ENCODE measurements at places on chromosomes 2 and 18. TPM values are rescaled to one million over a fixed set of nuclear protein-coding genes. Genes with fewer than 3 reads are reported as not detected.
A peak's percentile ranks its signal among the peaks of the same experiment; 100 is the strongest.

DNA sequence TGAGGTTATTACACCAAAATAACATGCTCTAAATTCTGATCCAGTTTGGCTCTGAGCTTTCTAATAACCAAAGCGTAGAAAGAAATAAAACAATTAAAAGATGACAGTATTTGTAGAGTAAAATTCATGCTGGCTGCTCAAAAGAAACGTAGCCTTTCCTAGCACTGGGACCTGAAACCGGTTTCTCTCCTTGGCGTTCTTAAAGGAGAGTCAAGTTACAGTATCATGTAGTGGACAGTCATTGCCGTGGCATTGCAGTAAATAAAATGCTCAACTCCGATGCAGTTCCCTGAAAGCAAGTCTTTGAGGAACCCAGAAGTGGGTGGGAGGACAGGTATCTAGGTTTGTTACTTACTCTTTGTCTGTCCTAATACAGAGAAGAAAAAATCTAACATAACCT, 52.7 kb upstream of the ITM2C start:
- DNase-seq = no peak

GRCh38 chr18:23810396-23810795, 121.1 kb downstream of the LAMA3 start:
- no peak for DNase-seq

GRCh38 chr18:79540904-79541282, 138.7 kb upstream of the CTDP1 start:
- DNase-seq = no peak

GRCh38 chr2:85016446-85016845, 45.5 kb downstream of the KCMF1 start:
- no peak for DNase-seq

DNA sequence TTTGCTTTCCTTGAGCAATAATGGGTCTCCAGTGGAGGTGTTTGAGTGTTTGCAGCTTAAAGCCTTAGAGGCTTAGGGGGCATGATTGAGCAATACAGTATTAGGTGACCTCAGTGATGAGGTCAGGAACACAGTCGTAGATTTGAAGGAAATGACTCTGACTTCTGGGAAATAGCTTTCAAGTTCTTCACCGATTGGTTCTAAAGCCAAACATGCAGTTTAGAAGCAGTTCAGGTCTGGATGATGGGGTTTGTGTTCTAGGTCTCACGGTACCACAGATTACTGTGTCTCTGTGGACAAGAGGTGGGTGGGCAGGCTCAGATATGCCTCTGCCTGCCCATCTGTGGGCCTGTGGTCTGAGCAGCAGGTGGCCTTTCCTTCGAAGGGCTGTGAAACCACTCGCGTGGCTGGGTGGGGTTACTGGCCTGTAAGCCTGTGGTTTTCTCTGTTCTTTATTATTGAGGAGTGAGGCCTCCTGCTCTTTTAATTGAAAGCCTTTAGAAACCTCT, 7.8 kb downstream of the MTHFD2 start:
- DNase-seq = no peak

GRCh38 chr2:241493092-241493491, 15.3 kb downstream of the STK25 start:
- no peak for DNase-seq

- no peak for DNase-seq
Measured at GRCh38 chr2:155690785-155691184, 641.7 kb downstream of the NR4A2 start.

- no peak for DNase-seq
Measured at GRCh38 chr2:113061896-113062770, 3.1 kb downstream of the IL36RN start.

- no peak for DNase-seq
Measured at GRCh38 chr2:152541712-152542111, 175.5 kb downstream of the PRPF40A start.

GRCh38 chr2:84641021-84641420, 124.7 kb downstream of the DNAH6 start:
- no peak for DNase-seq

- no peak for DNase-seq
Measured at GRCh38 chr2:237403024-237403882, 10.7 kb downstream of the COL6A3 start.

DNA sequence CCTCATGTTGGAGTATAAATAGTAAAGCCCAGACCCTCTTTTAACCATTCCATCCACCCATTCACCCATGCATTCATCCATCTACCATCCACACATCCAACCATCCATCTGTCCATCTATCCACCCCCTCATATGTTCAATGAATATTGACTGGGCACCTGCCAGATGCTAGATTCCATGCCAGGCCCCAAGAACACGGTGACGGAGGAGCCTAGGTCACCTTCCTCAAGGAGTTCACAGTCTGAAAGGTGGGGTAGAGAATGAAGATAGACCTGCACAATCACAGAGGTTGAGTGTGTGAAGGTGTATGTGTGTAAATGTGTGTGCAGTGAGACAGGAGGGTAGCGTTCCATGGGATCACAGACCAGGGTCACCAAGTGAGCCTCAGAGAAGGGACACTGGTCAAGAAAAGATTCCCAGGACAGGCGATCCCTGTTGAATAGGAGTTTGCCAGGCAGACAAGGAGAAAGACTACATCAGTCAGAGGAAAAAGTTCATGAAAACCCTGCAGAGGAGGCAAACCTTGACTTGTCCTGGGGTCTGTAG, 287.2 kb downstream of the CYP26B1 start:
- no peak for DNase-seq

DNA sequence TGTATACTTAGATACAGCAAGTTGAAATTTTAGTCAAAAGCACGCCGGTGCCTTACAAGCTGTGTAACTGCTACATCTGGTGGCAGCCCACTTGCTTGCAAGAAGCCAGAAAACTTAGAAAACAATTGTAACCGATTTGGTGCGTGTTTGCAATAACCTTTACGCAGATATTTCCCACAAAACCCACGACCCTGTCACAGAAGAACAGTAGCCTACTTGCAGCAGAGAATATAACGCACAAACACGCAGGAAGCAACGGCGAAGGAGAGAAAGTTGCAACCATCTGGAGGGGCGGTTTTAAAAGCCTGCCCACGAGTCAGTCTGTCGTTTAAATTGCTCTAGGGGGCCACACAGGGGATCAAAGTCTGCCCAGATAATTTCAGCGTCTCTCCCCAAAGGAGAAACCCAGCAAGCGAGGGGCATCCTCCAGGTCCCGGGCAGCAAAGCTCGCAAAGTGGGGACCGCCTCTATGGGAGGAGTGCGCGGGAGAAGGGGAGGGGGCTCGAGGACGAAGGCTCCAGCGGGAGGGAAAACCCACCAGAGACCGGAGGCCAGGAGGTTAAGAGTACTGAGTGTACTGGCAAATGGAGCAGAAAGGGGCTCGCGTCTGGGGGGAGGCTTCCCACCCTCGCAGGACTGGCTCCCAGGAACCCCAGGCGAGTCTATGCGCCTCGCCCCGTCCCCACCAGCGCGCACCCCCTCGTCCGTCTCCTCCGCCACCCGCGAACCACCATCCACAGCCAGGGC, 1.1 kb downstream of the TLK1 start:
- DNase-seq = peak; percentile 54

DNA sequence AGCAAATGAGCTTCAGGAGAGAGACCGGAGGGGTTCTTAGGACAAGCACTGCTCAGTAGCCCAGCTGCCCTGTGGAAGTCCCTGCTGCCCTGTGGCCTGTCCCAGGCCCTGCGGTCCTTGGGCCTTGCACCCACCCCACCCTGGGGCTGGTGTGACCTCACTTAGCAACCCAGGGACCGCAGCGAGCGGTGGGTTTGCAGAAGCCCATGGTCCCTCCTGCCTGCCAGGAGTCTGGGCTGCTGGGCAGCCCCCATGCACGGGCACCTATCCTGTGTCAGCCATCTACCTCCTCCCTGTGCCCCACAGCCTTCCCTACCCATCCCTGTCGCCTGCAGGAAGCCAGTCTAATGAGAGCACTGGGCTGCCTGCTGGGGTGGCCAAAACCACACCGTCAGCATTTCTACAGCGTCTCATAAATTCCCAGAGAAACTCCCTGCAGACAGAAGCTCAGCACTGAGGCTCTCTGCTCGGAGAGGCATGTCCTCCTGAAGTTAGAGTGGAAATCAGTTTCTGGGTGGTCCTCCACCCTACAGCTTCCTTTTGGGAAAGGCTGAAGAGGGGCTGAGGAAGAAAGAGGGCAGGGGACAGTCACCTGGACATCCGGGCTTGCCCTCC, 231.1 kb upstream of the HS6ST1 start:
- DNase-seq = peak; percentile 40

GRCh38 chr2:28670856-28671255, 80.8 kb upstream of the PPP1CB start:
- DNase-seq = no peak

GRCh38 chr2:219133976-219134375, 26.6 kb downstream of the NHEJ1 start:
- no peak for DNase-seq

GRCh38 chr2:123438675-123439074, 586.4 kb upstream of the CNTNAP5 start:
- no peak for DNase-seq

- no peak for DNase-seq
Measured at GRCh38 chr2:121815216-121815615, 59.8 kb downstream of the TSN start.

- DNase-seq = no peak
Measured at GRCh38 chr2:26712486-26713465, 20.3 kb downstream of the KCNK3 start.

DNA sequence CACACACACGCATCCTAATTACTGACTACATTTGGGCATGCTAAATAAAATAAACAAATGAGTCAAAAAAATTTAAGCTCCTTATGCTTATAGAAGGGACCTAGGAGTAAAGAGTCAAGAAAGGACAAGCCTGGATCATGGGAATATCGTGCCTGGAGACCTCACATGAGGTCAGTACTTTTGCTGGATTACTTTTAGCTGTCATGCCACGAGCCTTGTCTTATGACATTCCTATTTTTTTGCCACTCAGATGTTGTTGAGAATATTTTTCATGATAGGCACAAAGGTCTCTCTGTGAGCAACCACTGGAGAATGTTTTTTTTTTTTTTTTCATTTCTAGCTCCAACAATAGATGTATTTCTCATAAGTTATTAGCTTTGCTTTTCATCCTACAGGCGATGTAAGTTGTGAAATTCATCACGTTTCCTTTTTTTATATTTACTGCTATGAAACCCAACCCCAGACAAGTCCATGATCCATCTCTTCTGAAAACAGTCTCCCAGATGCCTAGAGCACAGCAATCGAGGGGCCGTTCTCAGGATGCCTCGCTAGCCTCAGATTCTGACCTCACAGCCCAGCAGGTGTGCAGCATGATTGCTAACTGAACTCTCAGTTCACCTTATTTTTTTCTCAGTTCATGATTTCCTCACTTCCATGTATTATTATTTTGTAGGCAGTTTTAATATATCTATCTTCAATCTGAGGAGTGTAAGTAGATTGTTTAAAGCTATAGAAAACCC, 464.5 kb downstream of the IRS1 start:
- no peak for DNase-seq

- DNase-seq = no peak
Measured at GRCh38 chr2:35821675-35822074, 533.9 kb upstream of the CRIM1 start.

DNA sequence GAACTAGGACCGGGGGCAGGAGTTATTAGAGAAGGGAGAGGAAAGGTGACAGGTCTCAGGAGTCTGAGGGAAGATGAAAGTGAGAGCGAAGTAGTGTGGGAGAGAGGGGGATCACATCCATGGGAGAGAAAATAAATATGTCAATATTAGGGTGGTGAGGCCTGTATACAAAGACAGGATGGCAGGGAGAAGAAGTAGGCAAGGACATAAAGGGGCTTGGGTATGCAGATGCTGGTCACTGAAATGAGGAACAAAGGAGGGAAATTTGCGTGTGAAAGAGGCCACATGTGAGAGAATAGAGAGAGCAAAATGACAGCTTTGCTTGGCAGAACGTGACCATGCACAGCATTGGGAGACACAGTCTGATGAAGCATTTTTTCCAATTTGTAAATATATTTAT, 13.6 kb downstream of the METAP1D start:
- no peak for DNase-seq

GRCh38 chr2:217910875-217911212, 92.0 kb downstream of the TNS1 start:
- DNase-seq = no peak

- DNase-seq = no peak
Measured at GRCh38 chr2:88201811-88202169, 31.6 kb downstream of the THNSL2 start.

DNA sequence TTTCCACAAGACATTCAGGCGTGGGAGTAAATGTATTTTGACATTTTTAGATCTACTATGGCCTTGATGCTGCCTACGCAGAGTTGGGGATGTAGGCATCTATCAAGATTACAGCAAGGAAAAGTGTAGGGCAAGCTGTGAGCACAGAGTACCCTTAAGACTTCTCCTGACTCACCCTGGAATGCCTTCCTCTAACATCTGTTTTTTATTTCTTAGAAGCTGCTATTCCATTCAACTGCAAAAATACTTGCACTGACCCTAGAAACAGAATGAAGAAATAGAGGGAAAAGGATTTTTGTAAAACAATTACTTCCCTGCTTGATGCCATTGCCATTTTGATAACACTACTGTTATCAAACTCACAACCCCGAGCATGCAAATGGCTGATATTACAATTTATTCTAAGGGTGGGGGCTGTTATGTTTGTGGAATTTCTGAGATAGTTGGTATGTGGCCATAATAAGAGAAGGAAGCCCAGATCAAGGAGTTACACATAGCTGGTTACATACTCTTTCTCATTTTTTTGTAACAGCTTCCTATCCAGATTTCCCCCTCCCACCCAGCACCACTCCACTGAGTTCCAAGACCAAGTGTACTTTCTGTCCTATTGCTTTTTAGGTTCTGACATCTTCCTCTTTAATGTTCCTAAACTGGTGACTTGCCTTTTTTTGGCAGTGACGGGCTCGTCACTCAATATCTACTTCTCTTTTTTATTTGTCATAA, 6.0 kb upstream of the ROCK1 start:
- no peak for DNase-seq

GRCh38 chr2:28463211-28463816, 32.5 kb upstream of the PLB1 start:
- no peak for DNase-seq

GRCh38 chr18:36365836-36366775, 68.6 kb downstream of the FHOD3 start:
- no peak for DNase-seq

DNA sequence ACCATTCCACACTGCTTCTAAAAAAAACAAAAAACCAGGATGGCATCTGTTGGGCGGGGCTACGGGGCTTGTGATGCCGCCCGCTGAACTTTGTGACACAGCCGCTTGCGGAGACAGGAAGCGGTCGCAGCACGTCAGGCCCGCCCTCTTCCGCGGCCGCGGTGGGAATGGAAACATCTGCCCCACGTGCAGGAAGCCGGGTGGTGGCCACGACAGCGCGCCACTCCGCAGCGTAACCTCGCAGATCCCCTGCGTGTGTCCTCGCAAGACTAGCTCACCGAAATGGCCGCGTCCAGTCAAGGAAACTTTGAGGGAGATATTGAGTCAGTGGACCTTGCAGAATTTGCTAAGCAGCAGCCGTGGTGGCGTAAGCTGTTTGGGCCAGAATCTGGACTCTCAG, 168.5 kb downstream of the SUCLG1 start:
- no peak for DNase-seq

- DNase-seq = no peak
Measured at GRCh38 chr2:19776941-19777514, 124.8 kb downstream of the TTC32 start.

The SLC5A7 gene
- 0.64 TPM for polyA plus RNA-seq

The UGT1A4 gene
- polyA plus RNA-seq = not detected

The CD207 gene
- 0.18 TPM for polyA plus RNA-seq

The MRPL53 gene
- polyA plus RNA-seq = 37.1 TPM

The NEU2 gene
- polyA plus RNA-seq = not detected

The APCDD1 gene
- 57.3 TPM for polyA plus RNA-seq

The PLCD4 gene
- 10.0 TPM for polyA plus RNA-seq

The CRACDL gene
- 3.0 TPM for polyA plus RNA-seq

The CDH7 gene
- polyA plus RNA-seq = 14.5 TPM

The ANKRD62 gene
- 0.03 TPM for polyA plus RNA-seq

All from right renal cortex interstitium (tissue), 3 donors.